ENCODE measurements at places on chromosomes 7 and 10. TPM values are rescaled to one million over a fixed set of nuclear protein-coding genes. Genes with fewer than 3 reads are reported as not detected.

AKR1D1 gene
- not detected for total RNA-seq

TRPV6 gene
- 14.7 TPM for total RNA-seq

PITX3 gene
- not detected for total RNA-seq

PDE1C gene
- total RNA-seq, result 2.1 TPM

IFIT1B gene
- not detected for total RNA-seq

CASP2 gene
- total RNA-seq, result 52.7 TPM

FBXL15 gene
- 12.7 TPM for total RNA-seq

CRHR2 gene
- not detected for total RNA-seq

TYSND1 gene
- total RNA-seq, result 33.5 TPM

WDR86 gene
- 12.4 TPM for total RNA-seq

ZNF783 gene
- 22.2 TPM for total RNA-seq

PAPSS2 gene
- 71.8 TPM for total RNA-seq

STEAP4 gene
- total RNA-seq, result 12.1 TPM

SEPTIN7 gene
- 219 TPM for total RNA-seq

CASP7 gene
- 14.0 TPM for total RNA-seq

ORC5 gene
- total RNA-seq, result 20.5 TPM

UPK3BL2 gene
- 24.3 TPM for total RNA-seq

CYP26A1 gene
- total RNA-seq, result 2.2 TPM

LRMDA gene
- total RNA-seq, result not detected

GSTO1 gene
- total RNA-seq, result 71.0 TPM

EDRF1 gene
- total RNA-seq, result 12.8 TPM

MET gene
- 237 TPM for total RNA-seq

GRCh38 chr10:80526218-80526617 lies 11.5 kb upstream of the SH2D4B start:
- no peak for DNase-seq

DNA sequence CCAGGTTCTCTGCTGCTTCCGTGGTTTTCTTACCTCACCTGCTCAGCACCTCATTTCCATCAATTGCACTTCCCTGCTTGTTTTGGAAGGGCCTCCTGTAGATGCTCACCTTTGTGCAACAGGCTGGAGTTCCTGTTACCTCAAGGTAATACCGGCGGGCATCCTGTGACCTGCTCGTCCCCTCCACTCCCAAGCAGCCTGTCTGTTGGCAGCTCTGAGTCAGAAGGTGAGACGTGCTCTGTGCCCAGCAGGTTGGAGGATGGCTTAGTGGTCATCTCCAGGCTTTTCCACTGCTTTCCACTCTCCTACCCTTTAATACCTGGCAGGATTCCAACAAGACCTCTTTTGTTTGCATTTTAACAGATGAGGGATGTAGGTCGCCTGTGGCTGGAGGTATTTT lies 86.0 kb downstream of the CAMK1D start:
- peak; percentile 90 for DNase-seq

- DNase-seq, result no peak
Measured at GRCh38 chr7:11236680-11237079, 263.0 kb downstream of the PHF14 start.

DNA sequence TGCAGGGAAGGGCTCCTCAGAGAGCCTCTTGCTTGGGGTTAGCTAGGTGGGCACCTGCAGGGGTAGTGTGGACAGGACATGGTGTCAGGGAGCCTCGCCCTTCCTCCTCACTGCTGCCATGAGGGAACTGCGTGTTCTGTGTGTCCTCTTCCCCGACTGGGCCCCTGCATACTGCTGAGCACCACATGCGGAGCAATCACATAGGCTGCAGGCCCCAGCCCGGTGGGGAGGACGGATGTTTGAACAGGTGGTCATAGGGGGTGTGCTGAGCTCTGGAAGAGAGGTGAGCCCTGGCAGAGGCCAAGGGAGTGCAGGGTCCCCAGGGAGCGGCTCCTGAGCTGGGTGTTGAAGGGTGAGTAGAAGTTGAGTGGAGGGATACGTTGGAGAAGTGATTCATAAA lies 48.3 kb upstream of the ZMIZ2 start:
- no peak for DNase-seq

- DNase-seq, result no peak
Measured at GRCh38 chr10:91188889-91189288, 31.6 kb upstream of the PCGF5 start.

- DNase-seq, result no peak
Measured at GRCh38 chr10:36448760-36449691, 676.4 kb upstream of the ANKRD30A start.

DNA sequence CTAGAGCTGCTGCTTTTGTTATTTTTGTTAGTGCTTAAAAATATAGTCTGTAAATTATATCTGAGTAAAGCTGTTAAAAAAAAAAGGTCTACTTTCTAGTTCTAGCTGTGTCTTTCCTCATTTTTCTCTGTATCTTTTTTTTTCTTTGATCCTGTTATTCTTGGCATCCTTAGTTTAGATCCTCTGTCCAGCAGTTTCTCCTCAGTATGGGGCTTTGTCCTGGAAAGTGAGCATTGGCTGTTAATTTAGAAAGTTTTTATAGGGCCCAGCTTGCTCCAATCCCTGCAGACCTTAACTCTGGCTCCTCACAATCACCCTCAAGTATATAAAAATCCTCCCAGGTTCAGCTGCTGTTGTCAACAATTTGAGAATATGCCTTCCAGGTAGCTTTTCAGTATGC lies 23.5 kb downstream of the DDX50 start:
- DNase-seq, result no peak

- no peak for DNase-seq
Measured at GRCh38 chr10:84685047-84685660, 356.8 kb downstream of the CCSER2 start.

GRCh38 chr7:74173074-74173473 lies 1.1 kb upstream of the EIF4H start:
- DNase-seq, result peak; percentile 73

DNA sequence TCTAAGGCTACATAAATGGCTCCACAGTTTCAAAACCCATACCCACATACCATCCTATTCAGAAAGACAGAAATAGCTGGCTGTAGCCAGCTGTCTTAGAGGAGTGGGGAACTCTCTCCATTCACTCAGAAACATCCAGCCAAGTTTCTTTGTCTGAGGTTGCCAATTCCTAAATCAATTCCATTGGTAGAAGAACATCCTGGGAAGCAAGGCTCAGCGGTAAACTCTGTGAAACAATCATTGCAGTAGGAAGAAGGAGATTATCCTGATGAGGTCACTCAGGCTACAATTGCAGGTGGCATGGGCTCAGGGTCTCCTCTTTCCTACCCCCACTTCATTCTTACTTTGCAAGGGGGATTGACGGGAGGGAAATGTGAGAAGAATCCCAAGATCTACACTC lies 154.0 kb downstream of the ETV1 start:
- DNase-seq, result no peak

- DNase-seq, result no peak
Measured at GRCh38 chr7:3589752-3590151, 288.7 kb downstream of the SDK1 start.

- DNase-seq, result no peak
Measured at GRCh38 chr7:36862771-36863261, 138.5 kb upstream of the AOAH start.

GRCh38 chr7:329691-330281 lies 39.8 kb downstream of the FOXL3 start:
- no peak for DNase-seq

- DNase-seq, result no peak
Measured at GRCh38 chr10:96692427-96692826, 27.9 kb downstream of the PIK3AP1 start.

GRCh38 chr10:26881600-26882331 lies 21.0 kb upstream of the ABI1 start:
- DNase-seq, result no peak

DNA sequence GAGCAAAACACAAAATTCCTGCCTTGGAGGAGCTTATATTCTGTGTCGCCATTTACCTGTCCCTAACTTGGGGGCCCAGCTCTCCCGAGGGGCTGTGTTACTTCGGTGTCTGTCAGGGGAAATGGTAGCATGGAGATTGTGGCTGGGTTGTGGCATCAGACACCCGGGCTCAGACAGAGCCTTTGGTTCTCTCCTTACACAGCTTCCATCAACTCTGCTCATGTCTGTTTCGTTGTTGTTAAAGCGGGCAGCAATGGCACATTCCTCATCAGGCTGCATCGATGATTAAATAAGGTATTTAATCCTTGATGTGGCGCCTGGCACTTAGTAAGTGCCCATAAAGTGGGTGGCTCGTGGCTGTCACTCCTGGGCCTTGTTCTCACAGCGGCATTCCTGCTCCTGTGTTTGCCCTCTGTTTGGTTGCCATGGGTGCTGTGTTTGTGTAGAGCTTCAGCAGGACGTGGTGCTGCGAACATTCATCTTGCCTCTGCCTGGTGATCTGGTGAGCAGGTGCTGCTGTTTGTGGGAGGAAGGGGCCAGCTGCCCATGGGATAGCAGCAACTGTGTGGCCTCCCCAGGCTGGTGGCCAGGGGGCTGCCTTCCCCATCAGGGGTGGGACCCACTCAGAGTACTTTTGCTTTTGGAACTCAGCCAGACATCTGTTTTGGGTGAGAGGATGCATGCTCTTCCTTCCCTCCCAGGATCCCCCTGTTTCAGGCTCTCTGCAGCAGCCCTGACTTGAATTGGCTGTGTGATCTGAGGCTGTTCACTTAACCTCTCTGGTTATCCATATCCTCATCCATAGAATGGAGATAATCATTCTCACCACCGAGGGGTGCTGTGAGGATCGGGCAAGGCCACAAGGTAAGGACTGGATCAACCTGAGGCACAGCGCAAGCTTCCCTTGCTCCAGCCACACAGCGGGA lies 207.2 kb upstream of the SVIL start:
- DNase-seq, result peak; percentile 84

GRCh38 chr7:120407010-120407409 lies 134.0 kb downstream of the KCND2 start:
- peak; percentile 75 for DNase-seq

DNA sequence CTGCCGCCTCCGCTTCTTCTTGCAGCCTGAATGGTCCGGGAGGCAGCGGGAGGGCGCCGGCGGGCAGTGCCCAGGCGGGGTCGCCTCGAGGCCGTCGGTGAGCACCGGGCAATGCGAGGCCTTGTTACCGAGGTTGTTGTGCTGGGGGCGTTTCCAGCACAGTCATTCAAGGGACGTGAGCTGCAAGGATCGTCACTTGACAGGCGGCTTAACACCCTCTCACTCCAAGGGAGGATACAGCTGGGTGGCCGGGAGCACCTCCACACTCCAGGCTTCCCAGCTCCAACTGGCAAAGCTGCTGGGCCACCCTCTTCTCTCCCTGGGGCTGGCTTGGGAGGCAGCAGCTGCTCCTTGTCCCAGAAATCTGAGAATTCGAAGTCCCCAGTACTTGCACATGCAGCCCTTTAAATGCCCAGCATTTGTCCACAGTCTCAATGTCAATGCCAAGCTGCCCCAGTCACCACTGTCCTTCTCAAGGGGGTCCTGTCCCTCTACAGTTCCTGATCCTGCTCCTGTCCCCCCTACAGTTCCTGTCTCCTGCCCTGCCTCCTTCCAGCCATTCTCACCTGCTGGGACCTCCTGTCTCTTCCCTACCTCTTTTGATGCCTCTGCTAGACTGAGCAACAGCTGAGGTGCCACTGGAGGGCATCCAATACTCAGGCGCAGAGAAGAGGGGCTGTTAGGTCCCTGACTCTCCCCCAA lies 4.4 kb upstream of the HOXA11 start:
- DNase-seq, result no peak

- DNase-seq, result no peak
Measured at GRCh38 chr7:2138146-2138765, 94.5 kb downstream of the MAD1L1 start.

DNA sequence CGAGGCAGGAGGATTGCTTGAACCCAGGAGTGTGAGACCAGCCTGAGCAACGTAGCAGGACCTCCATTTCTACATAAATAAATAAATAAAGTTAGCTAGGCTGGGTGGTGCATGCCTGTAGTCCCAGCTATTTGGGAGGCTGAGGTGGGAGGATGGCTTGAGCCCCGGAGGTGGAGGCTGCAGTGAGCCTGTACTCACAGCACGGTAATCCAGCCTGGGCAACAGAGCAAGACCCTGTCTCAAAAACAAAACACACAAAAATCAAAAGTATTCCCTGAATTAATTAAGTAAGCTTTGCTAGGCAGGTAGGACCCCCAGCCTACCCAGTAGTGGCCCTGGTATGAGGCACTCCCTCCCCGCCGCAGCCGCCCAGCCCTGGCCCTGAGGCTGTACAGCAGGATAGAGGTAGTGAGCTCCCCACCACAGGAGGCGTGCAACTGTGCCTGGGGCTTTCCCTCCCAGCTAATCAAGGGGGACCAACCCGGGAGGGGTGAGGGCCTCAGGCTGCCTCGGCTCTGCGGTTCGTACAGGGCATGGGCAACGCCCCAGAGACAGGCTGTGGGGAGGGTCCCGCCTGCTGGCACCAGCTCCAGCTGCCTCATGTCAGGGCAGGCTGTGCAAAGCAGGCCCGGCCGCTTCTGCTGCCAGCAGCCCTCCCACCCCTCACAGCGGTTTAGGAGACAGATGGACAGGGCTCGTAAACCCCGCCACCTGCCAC lies 1.0 kb upstream of the CYP2W1 start:
- DNase-seq, result no peak

- no peak for DNase-seq
Measured at GRCh38 chr7:70793821-70794220, 338.1 kb upstream of the GALNT17 start.

GRCh38 chr10:100805543-100806355 lies 60.4 kb downstream of the PAX2 start:
- no peak for DNase-seq

GRCh38 chr7:1421020-1421790 lies 38.1 kb downstream of the MICALL2 start:
- no peak for DNase-seq

GRCh38 chr10:36187380-36188079 lies 545.4 kb upstream of the FZD8 start:
- no peak for DNase-seq

DNA sequence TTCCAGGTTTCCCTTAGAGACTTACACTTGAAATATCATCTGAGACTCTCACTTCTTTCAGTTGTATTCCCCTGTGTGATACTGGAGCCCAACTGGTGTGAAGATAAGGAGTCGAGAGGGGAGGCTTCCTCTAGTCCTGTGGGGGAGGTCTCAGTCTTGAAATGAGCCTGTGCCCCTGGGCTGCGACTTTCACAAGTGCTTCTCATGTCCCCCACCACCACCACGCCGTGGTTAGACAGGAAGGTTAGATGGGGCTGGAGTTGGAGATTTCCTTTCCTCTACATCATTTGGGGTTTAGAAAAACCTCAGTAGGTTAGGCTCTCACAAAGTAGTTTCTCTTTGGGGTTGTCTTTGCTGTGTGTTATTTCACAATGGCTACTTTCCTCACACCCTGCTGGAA lies 25.6 kb upstream of the MKX start:
- DNase-seq, result no peak

DNA sequence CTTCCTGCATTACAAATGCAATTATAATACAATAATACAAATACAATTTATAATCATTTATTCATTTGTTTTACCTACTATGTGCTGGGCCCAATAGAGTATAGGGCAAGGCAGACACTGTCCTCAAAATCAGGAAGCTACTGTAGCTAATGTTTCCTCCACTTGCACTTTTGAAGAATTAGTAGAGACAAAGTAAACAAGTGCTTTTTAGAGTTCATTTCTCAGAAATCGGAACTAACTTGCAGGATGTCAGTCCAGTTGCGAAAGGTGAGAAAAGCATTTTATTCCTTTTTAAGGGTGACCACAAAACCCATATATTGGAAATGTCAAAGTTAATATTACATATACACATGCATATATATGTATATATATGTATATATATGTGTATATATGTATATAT lies 14.2 kb downstream of the ADRB1 start:
- no peak for DNase-seq

Measured in PC-9 (cell line).